ENCODE measurements at places on chromosomes 3 and 15.

DNA sequence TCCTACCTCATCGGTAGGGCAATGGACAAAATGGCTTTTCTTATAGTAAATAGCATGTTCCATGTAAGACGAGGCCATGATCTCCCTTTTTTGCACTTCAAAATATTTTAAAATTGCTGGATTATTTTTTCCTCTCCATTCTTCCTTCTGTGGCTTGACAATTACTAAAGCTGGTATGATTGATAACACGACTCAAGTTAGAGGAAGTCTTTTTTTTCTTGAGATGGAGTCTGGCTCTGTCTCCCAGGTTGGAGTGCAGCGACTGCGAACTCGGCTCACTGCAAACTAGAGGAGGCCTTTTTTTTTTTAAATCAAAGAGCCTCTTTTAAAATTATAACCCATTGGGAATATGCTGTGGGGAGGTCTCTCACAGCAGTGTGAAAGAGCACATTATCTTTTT is 124.5 kb upstream of the TBL1XR1 start:
- DNase-seq: no peak

GRCh38 chr3:63912768-63913588 is 795 bp upstream of the SCAANT1 start:
- peak; percentile 11 for DNase-seq

- DNase-seq: no peak
Measured at GRCh38 chr3:117356091-117356705, 646.6 kb downstream of the TUSC7 start.

GRCh38 chr3:52225452-52226228 is at the start of gene TLR9:
Gene TLR9, minus strand, starts transcription at chr3:52225645. Its CDS starts 116 bp downstream, at chr3:52225529.
- DNase-seq: no peak
